ENCODE measurements at places on chromosomes 3 and 15. TPM values are rescaled to one million over a fixed set of nuclear protein-coding genes. Genes with fewer than 3 reads are reported as not detected.
A peak's percentile ranks its signal among the peaks of the same experiment; 100 is the strongest.

Gene TMCO5A
- not detected for polyA plus RNA-seq

Gene DMXL2
- 66.9 TPM for polyA plus RNA-seq

Gene RAD51
- 8.1 TPM for polyA plus RNA-seq

Gene ARF4
- polyA plus RNA-seq: 209 TPM

Gene CHRD
- polyA plus RNA-seq: 3.7 TPM

Gene HDAC11
- polyA plus RNA-seq: 16.7 TPM

Gene UCN2
- 0.87 TPM for polyA plus RNA-seq

Gene MUC20
- 34.5 TPM for polyA plus RNA-seq

DNA sequence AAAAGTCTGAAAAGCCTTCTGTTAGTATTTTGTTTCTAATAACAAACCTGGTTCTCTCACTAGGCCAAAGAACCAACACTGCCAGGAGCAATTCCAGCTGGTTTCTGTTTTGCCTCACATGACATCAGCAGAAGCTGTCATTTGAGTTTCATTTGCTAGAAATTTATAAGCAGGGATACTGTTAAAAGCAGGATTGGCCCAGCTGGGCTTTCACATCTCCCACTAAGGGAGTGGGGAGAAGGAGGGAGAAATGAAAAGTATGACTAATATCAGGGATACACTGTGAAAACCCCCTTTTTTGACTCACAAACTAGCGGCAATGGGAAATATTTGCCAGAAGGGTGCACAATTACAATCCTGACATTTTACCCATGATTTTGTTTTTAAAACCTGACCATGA, 5.3 kb downstream of the CCDC80 start:
- peak overlapping the region; percentile 13 for H3K27ac ChIP-seq
- H3K4me3 ChIP-seq: no peak overlapping the region
- DNase-seq: peak; percentile 29
- H3K4me1 ChIP-seq: no peaks in the 10 kb centered on the region

DNA sequence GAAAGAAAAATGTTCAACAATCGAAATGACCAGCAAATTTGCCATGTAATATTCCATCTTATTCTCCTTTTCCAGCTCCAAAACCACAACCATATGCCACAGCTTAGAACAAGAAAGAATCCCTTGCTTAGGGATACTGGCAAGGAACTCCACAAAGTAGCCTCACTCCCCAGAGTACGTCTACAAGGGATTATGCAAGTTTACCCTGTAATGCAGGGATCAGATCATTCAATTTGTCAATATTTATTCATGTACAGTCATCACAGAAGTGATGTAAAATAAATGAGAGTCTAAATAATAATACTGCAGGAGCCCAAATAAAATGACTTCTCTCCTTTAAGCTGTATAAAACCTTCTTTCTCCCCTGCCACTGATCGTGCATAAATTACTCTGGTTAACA, 23.5 kb upstream of the MYO1E start:
- no peaks in the 10 kb centered on the region for H3K4me1 ChIP-seq
- no peaks in the 10 kb centered on the region for H3K27me3 ChIP-seq
- no peak overlapping the region for H3K27ac ChIP-seq
- H3K4me3 ChIP-seq: no peak overlapping the region
- DNase-seq: no peak

DNA sequence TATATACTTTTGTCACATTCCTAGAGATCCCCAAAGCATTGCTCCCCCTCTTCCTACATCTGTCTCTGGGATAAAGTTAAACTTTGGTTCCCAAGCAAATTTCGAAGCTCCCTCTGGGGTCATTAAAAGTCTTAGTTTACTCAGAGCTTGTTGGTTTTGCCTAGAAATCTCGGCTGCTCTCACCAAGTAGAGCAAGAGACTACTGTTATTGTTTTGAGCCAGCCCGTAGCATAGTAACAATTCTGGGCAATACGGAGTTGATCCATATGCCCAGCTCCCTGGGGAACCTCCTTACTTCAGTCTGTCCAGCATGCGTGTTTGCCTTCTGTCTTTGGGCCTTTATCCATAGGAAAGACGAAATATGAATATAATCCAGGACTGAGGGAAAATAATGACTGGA, 10.0 kb upstream of the P3H2 start:
- H3K27me3 ChIP-seq: peaks cover 2% of the 10 kb centered on the region
- no peak overlapping the region for H3K4me3 ChIP-seq
- DNase-seq: no peak

DNA sequence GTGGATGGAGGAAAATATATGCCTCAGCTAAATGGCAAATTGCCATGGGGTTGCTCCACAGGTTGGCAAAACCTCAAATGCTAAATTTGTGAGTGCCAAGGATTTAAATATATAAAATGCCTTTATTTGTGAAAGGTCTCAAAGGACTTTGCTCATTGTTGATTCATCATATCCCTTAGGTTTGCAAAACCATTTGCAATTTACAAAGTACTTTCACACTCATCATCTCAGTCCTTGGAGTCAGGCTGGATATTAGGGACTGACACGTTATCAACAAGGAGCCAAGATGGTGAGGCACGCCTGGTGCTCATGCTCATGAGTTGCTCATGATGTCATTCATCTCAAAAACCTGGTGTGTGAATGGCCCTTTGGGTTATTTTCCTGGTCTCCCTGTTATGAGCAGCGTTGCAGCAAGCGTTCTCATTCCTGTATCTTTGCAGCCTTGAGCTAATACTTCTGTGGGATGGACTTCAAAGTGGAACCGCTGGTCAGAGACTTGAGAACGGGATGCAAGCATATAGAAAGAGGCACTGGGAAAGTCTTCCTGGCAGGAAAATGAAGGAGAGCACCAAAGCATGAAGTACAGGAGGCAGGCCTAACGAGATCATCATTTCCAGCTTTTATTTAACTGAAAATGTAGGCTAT, 66.0 kb downstream of the MYO1E start:
- no peak overlapping the region for H3K4me3 ChIP-seq
- peak overlapping the region; percentile 83 for H3K27ac ChIP-seq
- no peaks in the 10 kb centered on the region for H3K27me3 ChIP-seq

GRCh38 chr3:93924491-93924890, 49.2 kb downstream of the PROS1 start:
- DNase-seq: no peak
- H3K36me3 ChIP-seq: no peaks in the 10 kb centered on the region
- H3K27ac ChIP-seq: no peak overlapping the region
- H3K27me3 ChIP-seq: no peaks in the 10 kb centered on the region

- H3K4me3 ChIP-seq: no peak overlapping the region
- no peak overlapping the region for H3K27ac ChIP-seq
- H3K36me3 ChIP-seq: no peaks in the 10 kb centered on the region
- peaks cover 3% of the 10 kb centered on the region for H3K4me1 ChIP-seq
- peaks cover 6% of the 10 kb centered on the region for H3K27me3 ChIP-seq
Observed at GRCh38 chr15:31306426-31307269, 20.0 kb upstream of the KLF13 start.

Measured in large intestine (tissue), 12 donors.